ENCODE measurements at places on chromosomes 2 and 18.

GRCh38 chr18:49591271-49591670 is 29.4 kb downstream of the LIPG start:
- DNase-seq: no peak

- DNase-seq: peak; percentile 9
Measured at GRCh38 chr2:86078774-86079545, 26.7 kb downstream of the POLR1A start.

DNA sequence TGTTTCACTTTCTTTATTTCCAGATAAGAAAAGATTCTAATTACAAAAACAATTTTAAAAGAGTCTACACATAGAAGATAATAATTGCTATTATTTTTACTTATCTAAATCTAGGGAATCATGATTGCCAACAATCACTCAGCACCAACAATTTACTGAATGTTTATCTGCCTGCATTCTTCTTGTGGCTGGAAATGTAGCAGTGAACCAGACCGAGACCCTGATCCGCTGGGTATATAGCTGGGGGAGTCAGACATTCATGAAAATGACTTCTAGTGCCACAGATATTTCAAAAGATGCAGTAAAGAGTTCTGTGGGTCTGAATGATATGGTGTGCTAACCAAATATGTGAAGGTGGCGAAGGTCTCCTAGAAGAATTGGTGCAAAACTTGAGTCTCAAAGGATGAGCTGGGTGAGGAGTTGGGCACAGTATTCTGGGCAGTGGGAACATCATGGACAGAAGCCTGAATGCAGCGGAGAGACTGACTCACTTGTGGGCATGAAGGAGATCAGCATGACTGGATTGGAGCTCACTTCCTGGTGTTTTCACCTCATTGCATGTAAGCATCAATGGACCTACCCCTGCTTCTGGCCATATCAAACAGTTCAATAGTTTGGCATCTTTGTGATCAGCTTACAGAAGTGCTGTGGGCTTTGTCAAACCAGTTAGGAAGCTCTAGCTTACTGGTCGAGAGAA is 26.1 kb upstream of the FN1 start:
- no peak for DNase-seq

- DNase-seq: no peak
Measured at GRCh38 chr18:7004009-7004408, 113.6 kb downstream of the LAMA1 start.

DNA sequence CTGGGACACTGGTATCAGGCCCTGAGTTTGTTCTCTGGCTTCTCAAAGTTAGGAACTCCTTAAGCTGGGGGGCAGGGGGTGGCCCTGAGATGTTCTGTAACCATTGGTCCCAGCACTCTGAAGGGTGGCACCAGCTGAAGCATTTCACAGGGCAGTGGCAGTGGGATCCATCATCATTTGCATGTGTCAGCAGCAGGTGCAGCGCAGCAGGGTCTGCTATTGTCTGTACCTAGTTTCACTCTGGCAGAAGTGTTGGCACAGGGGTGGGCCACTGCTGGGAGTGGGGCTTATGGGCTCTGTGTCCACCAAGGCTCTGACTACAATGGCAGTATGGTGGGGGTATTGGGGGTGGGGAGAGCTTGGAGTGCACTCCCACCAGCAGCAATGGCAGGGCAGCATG is 460.4 kb upstream of the ZNF804A start:
- DNase-seq: no peak

DNA sequence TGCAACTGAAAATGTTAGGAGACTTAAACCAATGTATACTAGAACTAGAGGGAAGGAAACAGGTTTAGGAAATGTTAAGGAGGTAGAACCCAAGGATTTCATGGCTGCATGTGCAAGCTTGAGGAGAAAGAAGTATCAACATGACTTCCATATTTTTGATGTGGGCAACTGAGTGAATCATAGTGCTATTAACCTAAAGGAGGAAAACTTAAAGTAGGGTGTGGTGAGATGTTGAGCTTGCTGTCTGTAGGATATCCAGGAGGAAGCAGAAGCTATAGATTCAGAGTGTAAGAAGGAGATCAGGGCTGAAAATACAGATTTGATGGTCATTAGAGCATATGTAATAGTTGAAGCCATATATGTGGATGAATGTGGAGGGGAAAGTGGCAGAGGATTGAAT is 31.5 kb downstream of the NDC80 start:
- DNase-seq: no peak

DNA sequence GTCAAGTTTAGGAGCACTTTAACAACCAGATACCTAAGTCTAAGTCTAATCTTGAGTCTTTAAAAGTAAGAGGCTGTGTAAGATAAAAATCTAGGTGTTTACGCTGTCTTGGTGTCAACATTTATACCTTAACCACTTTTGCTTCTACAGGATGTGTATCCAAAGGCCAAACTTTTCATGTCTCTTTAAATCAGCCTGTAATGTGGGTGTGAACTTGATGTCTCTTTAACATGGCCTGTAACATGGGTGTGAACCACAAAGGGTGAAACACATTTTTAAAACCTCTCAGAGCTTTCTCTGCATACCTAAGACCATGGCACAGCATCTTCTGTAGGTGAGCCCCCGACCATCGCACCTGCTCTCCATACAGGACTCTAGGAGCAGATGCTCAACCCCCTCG is 40.4 kb downstream of the SH3YL1 start:
- no peak for DNase-seq

DNA sequence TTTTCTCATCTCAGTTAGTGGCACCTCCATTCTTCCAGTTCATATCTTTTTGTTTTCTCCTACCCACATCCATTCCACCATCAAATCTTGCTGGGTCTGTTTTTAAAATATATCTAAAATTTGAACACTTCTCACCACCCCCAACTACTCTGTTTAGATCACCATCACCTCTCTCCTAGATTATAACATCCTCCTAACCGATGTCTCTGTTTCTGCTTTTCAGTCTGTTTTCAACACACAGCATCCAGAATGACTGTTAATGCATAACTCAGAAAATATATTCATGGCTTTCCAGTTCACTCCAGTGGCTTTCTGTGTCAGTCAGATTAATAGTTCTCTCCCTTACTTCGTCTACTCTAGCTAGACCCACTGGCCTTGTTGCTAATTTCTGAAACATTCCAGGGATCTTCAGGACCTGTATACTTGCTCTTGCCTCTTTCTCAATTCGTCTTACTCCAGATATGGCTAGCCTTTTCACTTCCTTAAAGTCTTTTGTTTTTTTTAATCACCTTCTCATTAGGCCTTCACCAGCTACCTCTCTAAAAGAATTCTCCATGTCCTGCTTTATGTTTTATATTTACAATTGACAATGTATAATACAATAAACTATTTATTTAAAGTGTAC is 105.3 kb downstream of the COMMD1 start:
- DNase-seq: no peak

GRCh38 chr2:63642946-63643345 is 54.2 kb downstream of the MDH1 start:
- no peak for DNase-seq

- peak; percentile 71 for DNase-seq
Measured at GRCh38 chr2:241762933-241763369, 13.7 kb upstream of the GAL3ST2 start.

- no peak for DNase-seq
Measured at GRCh38 chr18:59520562-59521355, 161.7 kb upstream of the LMAN1 start.

GRCh38 chr2:226661789-226662545 is 137.7 kb downstream of the IRS1 start:
- DNase-seq: no peak

DNA sequence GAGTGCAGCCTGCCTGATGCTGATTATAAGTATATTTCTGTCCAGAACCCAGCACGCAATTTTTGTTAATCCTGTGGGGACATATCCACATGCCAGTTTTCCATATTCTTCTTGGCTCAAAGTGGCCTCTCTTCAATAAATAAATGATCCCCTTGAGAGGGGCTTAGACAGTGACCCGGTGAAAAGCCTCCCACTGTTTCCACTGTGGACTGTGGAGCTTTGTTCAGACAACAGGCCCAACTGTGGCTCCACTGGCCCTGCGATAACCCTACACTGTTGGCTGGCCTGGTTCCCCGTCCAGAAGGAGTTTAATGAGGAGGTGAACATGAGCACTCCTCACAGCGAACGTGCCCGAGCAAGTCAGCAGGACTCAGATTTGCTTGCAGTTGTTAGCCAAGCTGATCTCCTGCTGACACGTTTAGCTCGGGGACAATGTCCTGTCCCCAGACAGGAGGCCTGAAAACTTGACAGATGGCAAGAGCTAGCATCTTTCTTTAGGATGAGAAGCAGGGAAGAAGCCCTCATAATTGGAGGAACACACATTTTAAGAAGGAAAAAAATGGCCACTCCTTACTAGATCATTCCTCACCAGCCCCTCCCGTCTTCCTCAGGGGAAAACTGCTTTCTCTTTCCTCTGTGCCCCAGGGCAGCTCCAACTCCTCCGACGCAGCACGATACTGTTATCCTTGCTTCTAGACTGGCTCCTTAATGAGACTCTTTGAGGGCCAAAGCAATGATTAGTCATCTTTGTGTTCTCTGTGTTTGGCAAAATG is 20.0 kb upstream of the MTCL1 start:
- DNase-seq: no peak

GRCh38 chr2:37472959-37473358 is 128.5 kb downstream of the QPCT start:
- no peak for DNase-seq

DNA sequence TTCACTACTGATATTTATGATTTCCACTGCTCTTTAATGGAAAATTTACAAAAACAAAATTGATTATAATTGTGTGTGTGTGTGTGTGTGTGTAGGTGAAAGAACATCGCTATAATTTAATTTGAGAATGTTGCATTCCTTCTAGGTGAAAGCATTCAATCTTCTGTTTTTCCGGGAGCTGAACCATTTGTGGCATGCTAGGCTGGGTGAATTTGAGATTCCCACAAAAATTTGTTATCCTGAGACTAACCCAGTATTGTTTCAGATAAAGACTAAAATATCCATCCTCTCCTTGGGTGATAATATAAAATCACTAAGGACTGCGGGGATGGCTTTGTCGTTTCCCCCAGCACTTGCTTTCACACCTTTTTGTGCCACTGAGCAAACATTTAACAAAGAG is 911.2 kb upstream of the PIK3C3 start:
- no peak for DNase-seq

DNA sequence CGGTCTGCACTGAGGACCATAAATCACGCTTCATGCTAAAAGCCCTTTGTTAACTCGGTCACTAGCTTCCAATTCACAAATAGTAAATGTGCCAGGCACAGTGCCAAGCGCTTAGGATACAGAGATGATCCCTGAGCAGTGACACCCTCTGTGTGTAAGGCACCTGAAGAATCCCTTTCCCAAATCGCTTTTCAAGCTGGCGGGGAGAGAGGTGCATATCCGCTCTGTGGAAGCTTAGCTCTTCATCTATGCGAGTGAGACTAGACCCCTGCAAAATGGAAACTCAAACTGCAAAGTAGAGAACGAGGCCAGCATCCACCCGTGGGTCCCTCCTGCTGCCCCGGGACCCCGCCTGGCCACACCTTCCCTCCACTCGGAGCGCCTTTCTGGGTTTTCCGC is 2.4 kb downstream of the PIEZO2 start:
- no peak for DNase-seq

DNA sequence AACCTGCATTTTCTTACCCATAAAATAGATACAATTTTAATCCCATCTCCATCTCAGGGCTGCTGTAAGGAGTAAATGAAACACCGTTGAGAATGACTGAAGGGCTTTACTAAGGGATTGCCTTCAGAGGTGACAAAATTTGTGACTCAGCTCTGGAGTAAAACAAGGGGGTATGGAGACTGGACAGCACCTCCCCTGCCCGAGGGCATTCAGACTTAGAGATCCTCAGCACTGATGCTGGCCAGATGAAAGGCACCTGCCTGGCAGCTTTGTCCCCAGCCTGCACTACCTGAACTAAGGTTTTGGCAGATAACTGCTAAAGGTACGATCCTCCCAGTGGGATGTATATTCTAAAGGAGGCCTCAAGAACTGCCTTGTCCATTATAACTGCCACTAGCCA is 105.9 kb upstream of the STPG4 start:
- no peak for DNase-seq

GRCh38 chr18:57942493-57942892 is 101.5 kb upstream of the NEDD4L start:
- no peak for DNase-seq

- DNase-seq: no peak
Measured at GRCh38 chr18:35073186-35074105, 32.2 kb downstream of the MAPRE2 start.

GRCh38 chr18:23593720-23594119 is 7.4 kb upstream of the NPC1 start:
- DNase-seq: no peak

DNA sequence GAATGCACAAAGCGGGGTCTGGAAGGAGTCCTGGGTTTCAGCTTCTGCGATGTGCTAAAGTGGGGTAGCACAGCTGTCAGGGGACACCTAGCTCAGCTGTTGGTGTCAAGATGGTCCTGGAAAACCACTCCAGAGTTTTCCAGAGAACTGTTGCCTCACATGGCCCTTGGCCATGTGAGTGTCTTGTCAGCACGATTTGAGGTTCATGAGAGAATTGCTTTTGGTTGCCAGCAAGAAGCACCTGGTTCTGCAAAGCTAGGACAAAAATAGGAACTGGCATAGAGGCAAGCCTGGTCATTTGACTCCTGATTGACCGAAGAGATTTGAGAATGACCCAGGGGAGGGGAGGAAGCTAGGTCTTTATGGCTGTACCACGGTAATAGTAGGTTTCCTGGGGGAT is 50.4 kb upstream of the CTLA4 start:
- no peak for DNase-seq

GRCh38 chr2:185245806-185246205 is 492.8 kb upstream of the FSIP2 start:
- DNase-seq: no peak

GRCh38 chr18:10521566-10521965 is 4.3 kb upstream of the NAPG start:
- no peak for DNase-seq

DNA sequence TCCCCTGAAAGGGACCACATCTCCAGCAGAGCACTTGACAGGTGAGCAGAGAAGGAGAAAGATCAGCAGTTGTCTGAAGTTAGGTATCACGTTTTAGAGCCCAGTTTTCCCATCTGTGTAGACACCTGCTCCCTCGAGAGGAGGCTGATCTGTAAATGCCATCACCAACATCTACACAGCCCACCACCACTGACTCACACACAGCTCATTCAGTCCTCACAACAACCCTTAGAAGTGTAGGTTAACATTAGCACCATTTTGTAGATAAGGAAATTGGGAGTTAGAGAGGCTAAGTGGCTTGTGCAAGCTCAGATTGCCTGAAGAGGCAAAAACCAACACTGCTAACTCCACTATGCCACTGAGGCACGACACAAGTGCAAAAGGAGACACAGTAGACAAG is 37.2 kb upstream of the STAT1 start:
- no peak for DNase-seq

DNA sequence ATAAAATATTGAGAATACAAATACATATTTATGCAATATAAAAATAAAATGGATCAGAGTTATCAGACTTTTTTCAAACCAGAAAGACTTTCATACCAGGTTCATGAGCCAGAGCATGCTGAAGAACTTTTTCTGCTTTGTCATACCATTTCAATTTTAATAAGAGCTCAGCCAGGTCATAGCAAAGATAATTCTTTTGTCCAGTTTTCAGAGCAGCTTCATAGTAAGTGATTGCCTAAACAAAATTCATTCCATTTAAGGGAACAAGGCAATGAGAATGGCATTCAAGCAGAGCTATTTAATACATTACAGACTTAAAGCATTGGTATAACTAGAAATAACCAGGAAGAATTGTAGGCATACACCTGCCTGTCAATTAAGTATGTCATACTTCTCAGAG is 42.3 kb downstream of the TTC21B start:
- no peak for DNase-seq

Measured in Jurkat, Clone E6-1 (cell line).